ENCODE measurements at places on chromosomes 12 and 14.

DNA sequence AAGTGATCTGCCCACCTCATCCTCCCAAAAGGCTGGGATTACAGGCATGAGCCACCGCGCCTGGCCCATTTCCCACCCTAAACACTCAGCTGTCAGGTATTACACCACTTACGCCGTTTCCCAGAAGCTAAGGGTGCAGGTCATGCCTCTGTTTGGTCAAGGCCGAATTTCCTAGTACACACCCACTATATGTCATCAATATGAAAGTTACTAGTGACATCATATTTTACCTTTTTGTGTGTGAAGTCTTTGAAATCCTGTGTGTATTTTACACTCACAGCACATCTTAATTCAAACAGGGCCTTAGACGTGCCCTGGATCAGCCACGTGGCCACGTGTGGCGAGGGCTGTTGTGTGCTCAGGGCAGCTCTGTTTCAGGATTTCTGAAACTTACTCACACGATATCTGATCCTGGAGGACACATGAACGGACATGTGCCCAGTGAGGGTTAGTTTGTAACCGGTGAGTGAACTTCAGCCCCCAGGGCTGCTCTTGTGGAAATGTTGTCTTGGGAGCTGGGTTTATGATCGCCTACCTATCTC lies 51.8 kb downstream of the GLT1D1 start:
- no peak for DNase-seq

DNA sequence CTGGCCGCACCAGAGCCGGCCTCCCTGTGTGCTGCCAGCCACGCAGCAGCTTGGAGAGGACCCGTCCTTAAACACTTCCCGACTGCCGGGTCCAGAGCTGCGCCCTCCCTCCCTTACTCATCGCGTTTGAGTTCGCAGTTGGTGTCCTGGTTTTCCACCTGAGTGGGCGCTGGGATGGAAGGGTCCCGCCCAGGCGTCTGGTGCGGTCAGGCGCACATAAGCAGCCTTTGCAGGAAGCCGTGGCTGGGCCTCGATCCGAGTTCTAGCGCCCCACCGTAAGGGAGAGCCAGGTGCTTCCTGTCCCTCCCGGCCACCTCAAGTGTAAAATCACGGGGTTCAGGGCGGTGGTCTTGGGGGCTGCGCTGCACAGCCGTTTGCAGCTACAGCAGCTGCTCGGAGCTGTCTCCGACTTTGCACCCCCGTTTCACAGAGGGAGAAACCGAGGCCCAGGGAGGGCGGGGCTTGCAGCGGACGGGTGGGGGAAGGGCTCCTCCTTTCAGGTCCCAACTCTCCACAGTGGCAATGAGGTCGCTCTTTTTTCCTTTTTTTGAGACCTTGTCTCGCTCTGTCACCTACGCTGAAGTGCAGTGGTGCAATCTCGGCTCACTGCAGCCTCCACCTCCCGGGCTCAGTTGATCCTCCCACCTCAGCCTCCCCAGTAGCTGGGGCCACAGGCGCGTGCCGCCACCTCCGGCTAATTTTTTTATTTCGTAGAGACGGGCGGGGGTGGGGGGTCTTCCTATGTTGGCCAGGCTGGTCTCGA lies 51.3 kb downstream of the LRCOL1 start:
- no peak for DNase-seq

DNA sequence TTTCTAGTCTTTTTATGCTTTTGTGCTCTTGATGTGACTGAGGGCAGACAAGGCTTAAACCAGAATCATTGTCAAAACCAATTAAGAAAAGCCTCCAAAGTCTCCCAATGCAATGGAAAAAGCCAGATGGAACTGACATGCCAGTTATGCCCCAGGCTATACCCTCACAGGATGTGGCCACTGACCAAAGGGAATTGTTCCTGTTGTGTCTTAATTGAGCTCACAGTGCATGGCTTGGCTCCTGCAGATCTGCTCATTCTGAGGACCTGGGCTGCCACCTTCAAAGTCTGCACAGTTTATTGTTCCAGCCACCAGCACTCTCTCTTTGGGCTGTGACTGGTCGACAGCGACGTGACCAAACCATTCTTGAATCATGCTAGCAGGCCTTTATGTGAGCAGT lies 17.1 kb upstream of the BICD1 start:
- no peak for DNase-seq

GRCh38 chr12:131599190-131600159 lies 111.4 kb upstream of the SFSWAP start:
- peak; percentile 25 for DNase-seq

- peak; percentile 35 for DNase-seq
Observed at GRCh38 chr12:24943947-24944600, 4.8 kb downstream of the BCAT1 start.

DNA sequence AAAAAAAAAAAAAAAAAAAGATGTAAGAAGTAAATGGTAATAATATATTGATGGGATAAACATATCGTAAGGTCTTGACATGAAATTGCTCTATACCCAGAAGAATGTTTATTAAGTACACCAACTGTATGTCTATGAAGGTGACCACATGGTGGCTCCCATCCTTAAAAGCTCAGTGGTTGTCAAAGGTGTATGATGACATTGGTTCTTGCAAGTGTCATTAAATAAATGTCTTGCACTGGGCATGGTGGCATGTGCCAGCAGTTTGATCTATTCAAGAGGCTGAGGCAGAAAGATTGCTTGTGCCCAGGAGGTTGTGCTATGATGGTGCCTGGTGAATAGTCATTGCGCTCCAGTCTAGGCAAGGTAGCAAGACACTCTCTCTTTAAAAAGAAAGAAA lies 10.4 kb downstream of the CCT2 start:
- DNase-seq: no peak

- DNase-seq: no peak
Observed at GRCh38 chr14:55691659-55692058, 111.7 kb downstream of the KTN1 start.
